Kidney (tissue), 22 donors: ENCODE measurements at places on chromosomes 6 and 20. TPM values are rescaled to one million over a fixed set of nuclear protein-coding genes. Genes with fewer than 3 reads are reported as not detected.
A peak's percentile ranks its signal among the peaks of the same experiment; 100 is the strongest.

The TXLNB gene
- 0.66 TPM for total RNA-seq

The CYP24A1 gene
- 39.0 TPM for total RNA-seq

The POPDC3 gene
- total RNA-seq = not detected

The LY6G5C gene
- 2.5 TPM for total RNA-seq

The RPL10A gene
- 1,159 TPM for total RNA-seq

The HLA-DQA1 gene
- total RNA-seq = 63.5 TPM

The FAM217A gene
- not detected for total RNA-seq

The KCNK5 gene
- total RNA-seq = 77.0 TPM

- no peaks in the 10 kb centered on the region for H3K36me3 ChIP-seq
- no peak overlapping the region for H3K4me3 ChIP-seq
- peak; percentile 5 for DNase-seq
- no peaks in the 10 kb centered on the region for H3K4me1 ChIP-seq
These were observed 625.7 kb upstream of the PTCHD4 start for GRCh38 chr6:48736501-48737206.

DNA sequence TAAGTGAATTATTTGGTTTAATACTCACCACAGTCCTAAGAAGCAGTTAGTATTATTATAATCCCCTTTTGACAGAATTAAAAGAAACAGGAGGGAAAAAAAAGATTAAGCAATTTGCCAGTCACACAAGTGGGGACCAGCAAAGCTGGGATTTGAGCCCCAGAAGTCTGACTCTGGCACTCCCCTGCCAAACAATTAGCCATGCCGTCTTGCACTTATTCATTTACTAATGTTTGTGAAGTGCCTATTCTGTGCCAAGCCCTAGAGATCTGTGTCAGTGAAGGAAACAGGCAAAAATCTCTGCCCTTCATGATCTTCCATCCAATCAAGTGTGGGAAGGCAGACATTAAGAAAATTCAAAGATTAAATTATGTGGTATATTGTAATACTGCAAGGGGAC lies 126.0 kb upstream of the TOP1 start:
- H3K27me3 ChIP-seq = no peaks in the 10 kb centered on the region
- H3K4me1 ChIP-seq = no peaks in the 10 kb centered on the region
- no peak overlapping the region for H3K27ac ChIP-seq
- no peak for DNase-seq
- H3K36me3 ChIP-seq = no peaks in the 10 kb centered on the region

DNA sequence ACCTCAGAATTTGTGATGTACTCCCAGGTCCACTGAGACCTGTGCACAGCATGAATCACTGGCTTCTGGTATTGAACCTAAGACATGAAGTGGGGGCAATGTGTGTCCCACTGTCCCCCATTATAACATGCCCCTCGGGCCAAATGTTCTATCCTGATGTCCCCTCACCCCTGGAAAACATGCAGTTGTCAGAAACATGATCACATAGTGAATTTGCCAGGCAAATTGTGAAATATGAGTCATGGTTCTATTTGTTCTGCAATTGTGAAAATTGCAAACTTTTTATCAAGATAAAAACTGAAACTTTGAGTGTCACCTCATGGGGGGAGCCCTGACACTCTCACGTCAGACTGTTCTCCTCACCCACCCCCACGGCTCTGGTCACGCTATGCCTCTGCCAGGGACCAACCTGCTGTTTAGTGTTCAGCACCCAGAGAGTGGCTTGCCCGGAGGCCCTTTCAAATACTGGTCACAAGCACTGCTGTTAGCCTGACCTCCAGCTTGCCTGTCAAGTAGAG lies 305.3 kb downstream of the CLIC5 start:
- H3K4me3 ChIP-seq = no peak overlapping the region
- no peaks in the 10 kb centered on the region for H3K36me3 ChIP-seq
- no peak for DNase-seq
- no peak overlapping the region for H3K27ac ChIP-seq

- no peaks in the 10 kb centered on the region for H3K27me3 ChIP-seq
- DNase-seq = no peak
- no peaks in the 10 kb centered on the region for H3K36me3 ChIP-seq
- no peak overlapping the region for H3K4me3 ChIP-seq
- H3K4me1 ChIP-seq = no peaks in the 10 kb centered on the region
- no peak overlapping the region for H3K27ac ChIP-seq
These were observed 89.0 kb downstream of the SLC2A10 start for GRCh38 chr20:46798430-46798829.

DNA sequence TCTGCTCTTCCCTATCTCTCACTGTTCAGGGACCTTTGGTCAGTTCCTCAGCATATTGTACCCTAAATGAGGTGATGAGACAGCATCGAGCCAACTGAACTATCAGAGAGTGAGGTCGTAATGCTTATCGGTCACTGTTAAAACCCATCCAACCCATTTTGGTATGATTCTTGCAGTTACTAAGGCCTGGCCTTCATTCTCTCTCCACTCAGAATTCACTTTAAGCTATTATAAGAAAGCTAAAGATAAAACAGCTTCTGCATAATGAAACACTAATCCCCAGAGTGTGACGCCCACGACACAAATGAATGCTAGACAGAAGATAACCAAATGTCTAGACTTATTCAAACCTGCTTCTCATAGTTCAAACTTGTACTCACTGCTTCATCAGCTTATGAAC lies 175.8 kb downstream of the GMPR start:
- H3K27me3 ChIP-seq = no peaks in the 10 kb centered on the region
- DNase-seq = no peak
- H3K27ac ChIP-seq = no peak overlapping the region
- no peaks in the 10 kb centered on the region for H3K4me1 ChIP-seq
- no peaks in the 10 kb centered on the region for H3K36me3 ChIP-seq

DNA sequence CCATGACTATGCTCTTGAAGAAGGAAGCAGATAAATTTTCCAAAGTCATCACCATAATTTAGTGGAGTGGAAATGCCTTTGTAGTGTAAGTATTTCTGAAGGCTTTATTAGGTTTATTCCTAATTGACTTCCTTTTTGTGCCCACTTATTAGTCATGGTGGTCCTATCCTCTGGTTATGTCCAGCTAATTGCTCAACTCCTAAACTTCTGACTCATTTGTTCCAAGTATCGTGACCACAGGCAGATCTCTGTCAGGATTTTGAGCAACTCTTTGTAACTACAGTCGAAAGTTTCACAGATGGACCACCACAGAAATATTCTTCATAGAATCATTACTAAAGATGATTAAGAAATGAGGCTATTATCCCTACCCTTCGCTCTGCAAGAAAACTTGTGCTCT lies 315.6 kb upstream of the PTCHD4 start:
- H3K4me3 ChIP-seq = no peak overlapping the region
- H3K4me1 ChIP-seq = no peaks in the 10 kb centered on the region
- H3K27me3 ChIP-seq = no peaks in the 10 kb centered on the region
- no peak for DNase-seq
- no peak overlapping the region for H3K27ac ChIP-seq
- no peaks in the 10 kb centered on the region for H3K36me3 ChIP-seq

GRCh38 chr20:9889270-9889981 lies 50.5 kb upstream of the PAK5 start:
- no peak for DNase-seq
- H3K27ac ChIP-seq = no peak overlapping the region
- no peaks in the 10 kb centered on the region for H3K27me3 ChIP-seq
- H3K4me3 ChIP-seq = no peak overlapping the region

DNA sequence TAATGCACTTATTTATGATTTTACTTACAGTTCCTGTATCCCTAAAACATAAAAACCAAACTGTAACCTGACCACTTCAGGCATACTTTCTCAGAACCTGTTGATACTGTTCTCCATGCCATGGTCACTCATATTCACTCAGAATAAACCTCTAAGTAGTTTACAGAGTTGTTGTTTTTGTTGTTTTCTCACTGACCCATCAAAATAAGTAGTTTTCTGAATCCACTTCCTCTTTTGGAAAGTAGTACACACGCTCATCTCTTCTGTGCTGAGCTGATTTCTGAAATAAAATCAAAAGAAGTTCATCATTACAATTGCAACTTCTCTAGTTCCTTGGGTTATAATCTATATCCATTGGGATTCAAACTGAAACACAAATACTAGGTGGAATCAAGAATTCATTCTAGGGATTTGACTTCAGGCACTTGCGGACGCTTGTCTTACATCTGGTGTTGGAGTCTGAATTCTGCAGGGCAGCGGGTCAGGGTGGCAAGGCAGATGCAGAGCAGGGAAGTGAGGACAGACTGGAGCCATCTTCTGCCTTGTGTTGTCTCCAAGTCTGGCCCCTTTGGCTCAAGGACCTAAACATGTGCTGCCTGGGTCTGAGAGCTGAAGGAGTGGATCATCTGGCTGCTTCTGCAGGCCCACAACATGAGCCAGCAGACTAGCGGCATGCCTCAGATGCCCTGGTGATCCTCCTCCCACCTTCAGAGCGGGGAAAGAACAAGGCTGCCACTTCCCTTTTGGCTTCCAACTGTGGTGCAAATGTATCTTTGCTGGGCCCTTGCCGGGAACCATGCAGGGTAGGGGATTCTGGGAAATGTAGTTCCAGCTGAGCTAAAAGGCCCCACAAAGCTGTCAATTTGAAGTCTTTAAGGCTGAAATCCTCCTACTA lies 167.9 kb upstream of the MYLIP start:
- no peaks in the 10 kb centered on the region for H3K27me3 ChIP-seq
- no peaks in the 10 kb centered on the region for H3K36me3 ChIP-seq
- H3K4me1 ChIP-seq = no peaks in the 10 kb centered on the region

DNA sequence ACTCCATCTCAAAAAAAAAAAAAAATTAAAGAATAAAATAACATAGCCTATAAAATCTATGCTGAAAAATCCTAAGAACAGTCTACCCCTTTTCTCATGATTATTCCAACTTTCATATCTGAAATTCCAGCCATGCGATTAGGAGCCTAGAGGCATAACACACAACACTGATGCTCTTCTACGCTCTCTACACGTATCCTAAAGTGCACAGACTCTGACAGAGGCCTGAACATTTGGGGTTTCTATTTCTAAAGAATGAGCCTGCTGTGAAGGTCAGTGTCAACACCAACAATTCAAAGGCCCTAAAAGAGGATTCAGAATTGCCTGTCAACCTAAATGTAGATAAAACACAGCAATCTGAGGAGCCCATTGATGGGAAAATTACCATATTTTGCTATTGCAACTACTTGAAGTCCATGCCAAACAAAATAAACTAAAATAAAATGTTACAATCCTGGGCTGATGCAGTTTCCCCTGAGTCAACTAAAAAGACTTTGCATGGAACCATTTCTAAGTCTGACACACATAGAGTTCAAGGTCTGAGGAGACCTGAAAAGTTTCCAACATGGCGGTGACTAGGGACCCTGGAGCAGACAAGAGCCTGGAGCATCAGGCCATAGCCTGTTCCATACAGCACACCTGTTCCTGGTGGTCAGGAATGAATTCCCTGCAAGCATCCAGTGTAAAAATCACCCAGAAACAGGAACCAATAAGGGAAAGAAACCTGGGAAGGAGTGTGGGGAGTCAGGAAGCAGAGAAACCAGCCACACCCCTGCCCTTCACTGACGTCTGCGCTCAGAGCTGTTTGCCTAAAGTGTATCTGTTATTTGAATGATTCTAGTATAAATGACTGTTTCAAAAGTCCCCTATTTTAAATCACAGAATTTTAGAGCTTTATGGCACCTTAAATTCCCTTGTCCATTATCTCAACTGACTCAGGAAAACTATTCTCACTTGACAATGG lies 11.8 kb downstream of the NINL start:
- no peaks in the 10 kb centered on the region for H3K36me3 ChIP-seq
- H3K27ac ChIP-seq = no peak overlapping the region
- DNase-seq = peak; percentile 7
- H3K27me3 ChIP-seq = no peaks in the 10 kb centered on the region
